Activated T-helper 1 cell treated with anti-CD3 and anti-CD28 coated beads, Interleukin-12 subunit alpha, Interleukin-12 subunit beta, Interleukin-2, Interleukin-4 antibody, amounts not matched to agents 30 ng/mL and 10 ng/mL and 1 ng/mL, durations not matched to agents 14 hours and 24 hours and 36 hours (primary cell): ENCODE measurements at places on chromosomes 4 and X.

DNA sequence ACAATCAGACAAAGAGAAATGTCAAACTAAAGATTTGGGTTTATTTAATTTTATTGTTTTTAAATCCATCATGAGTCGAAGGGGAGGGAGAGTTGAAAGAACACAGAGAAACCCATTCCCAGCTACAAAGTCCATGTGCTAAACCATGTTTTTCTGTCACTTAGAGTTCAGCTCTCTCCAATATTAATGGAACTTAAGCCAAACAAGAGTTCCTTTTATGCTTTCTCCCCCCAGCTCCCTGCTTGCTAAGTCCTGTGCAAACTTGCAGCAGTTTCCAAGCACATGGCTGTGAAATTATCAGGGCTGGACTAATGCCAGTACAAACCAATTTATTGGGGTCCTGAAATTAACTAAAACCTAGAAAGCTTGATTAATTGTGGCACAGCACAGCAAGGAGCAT is 9.7 kb upstream of the CHRDL1 start:
- no peak overlapping the region for H3K4me3 ChIP-seq
- no peak for DNase-seq
- no peaks in the 10 kb centered on the region for H3K4me1 ChIP-seq

- no peak for DNase-seq
- H3K36me3 ChIP-seq, result no peaks in the 10 kb centered on the region
- no peak overlapping the region for H3K27ac ChIP-seq
- no peaks in the 10 kb centered on the region for H3K27me3 ChIP-seq
Measured at GRCh38 chr4:158572608-158573007, 50.9 kb downstream of the RXFP1 start.

DNA sequence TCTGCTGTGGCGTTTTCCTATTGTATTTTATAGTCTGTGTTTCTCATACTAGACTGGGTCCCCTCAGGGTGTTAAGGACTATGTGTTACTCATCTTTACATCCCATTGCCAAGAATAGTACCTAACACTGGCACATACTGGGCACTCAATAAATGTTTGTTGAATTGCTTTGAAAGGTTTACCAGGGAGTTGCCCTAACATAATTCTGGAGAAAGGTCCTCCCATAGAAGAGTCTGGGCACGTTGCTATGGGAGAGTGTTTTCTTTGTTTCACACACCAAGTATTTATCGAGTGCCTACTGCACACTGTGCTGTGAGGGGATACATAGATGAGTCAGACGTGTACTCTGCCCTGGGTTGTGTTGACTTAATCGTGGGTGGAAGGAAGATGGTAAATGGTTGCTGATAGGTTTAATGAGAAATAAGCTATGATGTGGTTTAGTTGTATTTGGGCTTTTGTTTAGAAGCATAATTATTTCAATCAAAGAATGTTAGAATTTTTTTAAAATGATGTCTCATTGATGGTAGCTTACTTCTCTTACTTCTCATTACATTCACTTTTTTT is 42.9 kb downstream of the AFF1 start:
- peaks cover 11% of the 10 kb centered on the region for H3K36me3 ChIP-seq
- peaks cover 44% of the 10 kb centered on the region for H3K4me1 ChIP-seq
- no peak for DNase-seq
- no peak overlapping the region for H3K27ac ChIP-seq

DNA sequence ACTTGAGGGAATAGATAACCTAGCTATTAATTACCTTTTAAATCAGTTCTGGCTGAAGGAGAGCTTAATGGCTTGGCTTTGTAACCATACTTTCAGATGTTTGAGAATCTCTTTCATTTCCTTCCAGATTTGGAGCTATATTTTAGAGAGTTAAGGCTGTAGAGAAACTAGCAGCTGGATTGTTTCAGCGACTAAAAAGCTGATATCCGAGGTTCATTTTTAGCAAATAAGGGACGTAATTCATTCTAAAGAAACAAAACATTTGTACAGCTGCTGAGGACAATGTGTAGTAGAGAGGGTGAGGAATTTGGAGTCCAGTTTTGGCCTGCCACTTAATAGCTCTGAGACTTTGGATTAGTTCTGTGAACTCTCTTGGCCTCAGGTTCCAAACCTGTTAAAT is 12.2 kb downstream of the OSTC start:
- peaks cover 30% of the 10 kb centered on the region for H3K36me3 ChIP-seq
- peaks cover 5% of the 10 kb centered on the region for H3K4me1 ChIP-seq
- no peak overlapping the region for H3K4me3 ChIP-seq
- H3K27me3 ChIP-seq, result no peaks in the 10 kb centered on the region
- H3K27ac ChIP-seq, result no peak overlapping the region
